ENCODE measurements at places on chromosomes 4 and X.

- no peak for DNase-seq
These were observed 1.9 kb downstream of the PHKA1 start for GRCh38 chrX:72712094-72712755.

DNA sequence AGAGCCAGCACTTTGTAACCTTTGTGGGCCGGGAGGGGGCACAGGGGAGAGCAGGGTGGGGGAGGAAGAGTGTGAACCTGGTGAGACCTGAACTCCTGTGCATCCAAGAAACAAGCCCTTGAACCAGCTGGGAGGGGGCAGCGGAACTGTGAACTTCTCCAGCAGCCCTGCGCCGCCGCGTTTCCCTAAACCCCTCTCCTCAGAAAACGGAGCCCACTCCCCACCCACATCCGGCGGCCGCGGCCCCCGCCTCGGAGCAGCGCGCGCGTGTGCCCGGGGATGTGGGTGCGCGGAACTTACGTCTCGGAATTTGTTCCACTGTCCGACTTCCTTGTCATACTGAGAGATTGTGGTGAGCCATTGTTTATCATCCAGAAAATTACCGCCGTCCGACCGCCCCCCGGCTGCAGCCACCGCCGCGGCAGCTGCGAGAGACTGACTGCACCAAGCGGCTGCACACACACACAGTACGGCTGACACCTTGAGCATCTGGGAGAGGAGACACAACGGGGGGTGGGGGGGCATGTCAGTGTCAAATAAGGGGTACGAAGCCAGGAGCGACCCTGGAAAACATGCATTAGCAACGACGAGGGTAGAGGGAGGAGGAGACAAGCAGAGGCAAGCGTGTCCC lies 494 bp downstream of the SPOCK3 start:
- DNase-seq: no peak

- no peak for DNase-seq
These were observed 148.6 kb downstream of the GC start for GRCh38 chr4:71635139-71635748.

DNA sequence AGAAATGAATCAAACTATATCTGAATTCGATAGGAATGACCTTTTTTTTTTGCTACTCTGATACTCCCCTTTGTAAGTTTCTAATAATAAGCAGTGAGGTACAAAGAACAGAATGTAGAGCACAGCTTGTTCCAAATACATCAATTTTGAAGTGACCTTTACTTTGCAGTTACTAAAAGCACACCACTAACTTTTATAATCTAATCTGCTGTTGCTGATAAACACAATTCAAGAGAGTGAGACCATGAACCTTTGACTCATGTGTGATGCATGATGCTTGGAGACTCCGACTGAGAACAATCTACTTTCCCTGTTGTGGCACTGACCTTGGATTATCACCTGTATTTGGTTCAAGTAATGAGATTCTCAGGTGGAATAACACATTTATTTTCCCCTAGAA lies 91.6 kb upstream of the GNPDA2 start:
- DNase-seq: no peak

DNA sequence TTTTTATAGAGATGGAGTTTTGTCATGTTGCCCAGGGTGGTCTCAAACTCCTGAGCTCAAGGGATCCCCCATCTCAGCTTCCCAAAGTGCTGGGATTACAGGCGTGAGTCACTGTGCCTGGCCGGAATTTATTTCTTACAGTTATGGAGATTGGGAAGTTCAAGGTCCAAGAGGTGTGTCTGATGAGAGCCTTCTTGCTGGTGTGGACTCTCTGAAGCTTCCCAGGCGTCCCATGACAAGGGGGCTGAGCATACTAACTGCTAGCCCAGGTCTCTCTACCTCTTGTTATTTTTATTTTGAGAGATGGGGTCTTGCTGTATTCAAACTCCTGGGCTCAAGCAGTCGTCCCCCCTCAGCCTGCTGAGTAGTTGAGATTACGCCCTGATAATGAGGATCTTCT lies 2.9 kb upstream of the NSD2 start:
- no peak for DNase-seq

GRCh38 chrX:139720136-139720535 lies 12.2 kb upstream of the MCF2 start:
- DNase-seq: no peak

GRCh38 chr4:113692809-113693411 lies 68.6 kb downstream of the CAMK2D start:
- no peak for DNase-seq

DNA sequence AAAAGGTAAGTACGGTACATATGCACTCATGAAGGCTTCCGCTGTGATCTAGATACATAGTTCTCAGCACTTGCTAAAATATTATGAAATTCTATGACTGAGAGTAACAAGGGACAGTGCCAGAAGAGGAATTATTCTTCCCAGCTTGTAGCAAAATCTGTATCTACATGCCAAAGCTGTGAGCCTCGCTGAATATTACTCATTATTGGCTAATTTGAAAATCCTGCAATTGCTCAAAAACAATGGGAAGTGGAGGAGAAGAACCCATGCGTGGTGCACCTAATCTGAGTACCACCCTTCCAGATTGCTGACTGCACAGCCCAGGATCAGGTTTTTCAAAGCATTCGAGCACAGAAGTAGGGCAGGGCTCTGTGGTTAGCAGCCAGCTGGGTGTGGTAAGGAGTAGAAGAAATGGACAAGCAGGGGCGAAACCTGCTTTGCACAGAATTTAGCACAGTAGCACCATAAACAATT lies 17.4 kb upstream of the PDCL2 start:
- no peak for DNase-seq

DNA sequence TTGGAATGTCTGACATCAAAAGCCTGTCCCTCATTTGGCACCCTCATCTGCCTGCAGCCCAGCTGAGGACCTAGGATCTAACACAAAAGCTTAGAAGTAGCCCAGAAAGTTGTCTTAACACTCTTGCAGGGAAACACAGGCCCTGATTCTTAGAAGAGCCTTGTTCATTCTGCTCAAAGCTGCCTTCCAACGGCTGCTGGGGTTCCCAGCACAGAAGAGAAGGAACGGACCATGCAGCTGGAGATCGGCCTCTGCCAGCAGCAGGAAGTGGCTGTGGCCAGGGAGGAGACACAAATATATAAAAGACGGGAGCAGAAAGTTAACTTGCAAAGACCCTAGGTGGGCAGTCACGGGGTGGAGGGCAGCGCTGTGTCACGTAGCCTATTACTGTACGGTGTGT lies 20.4 kb downstream of the PRPS2 start:
- DNase-seq: no peak

DNA sequence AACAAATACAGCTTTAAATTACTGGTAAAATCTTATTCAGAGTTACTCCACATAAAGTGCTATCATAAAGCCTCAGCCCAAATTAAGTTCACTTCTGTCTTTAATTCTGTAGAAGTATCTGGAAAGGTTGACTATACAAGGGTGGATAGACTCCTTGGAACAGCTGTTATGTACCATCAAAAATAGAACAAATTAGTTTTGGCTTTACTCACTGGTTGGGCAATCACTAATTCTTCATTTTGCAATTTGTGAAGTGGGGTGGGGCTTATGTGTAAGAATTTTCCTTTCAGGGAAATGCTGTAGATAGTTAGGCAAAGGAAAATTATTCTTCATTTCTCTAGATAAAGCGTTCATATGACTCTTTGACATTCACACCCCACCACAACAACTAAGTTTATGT lies 7.8 kb downstream of the DIAPH2 start:
- DNase-seq: no peak

- no peak for DNase-seq
These were observed 657 bp upstream of the ANKRD50 start for GRCh38 chr4:124713185-124713592.

DNA sequence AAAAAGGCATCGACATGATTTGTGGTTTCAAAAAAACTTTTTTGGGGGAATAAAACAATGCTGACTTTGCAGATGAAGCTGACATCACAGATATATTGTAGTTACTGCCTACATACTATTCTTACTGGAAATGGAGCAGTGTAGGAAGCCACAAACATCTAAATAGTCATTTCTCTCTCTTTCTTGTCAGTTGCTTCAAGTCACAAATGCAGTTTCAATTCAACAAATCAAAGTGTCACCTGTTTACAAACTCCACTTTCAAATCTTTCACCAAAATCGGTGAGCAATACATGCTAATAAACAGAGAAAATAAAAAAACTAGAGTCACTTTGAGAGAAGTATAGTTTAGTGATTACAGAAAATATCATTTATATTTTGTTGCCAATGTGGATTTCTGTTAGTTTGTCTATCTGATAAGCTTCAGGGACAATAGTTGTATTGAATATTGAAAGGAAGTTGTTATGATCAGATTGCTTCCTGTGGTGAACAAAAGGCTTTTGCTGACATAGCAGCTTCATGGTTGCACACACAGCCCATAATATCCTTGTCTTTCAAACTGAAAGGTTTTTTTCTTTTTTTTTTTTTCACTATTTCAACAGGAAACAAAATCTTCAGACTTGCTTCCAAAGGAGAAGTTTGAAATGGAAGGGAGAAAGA lies 49.7 kb upstream of the PTPN13 start:
- no peak for DNase-seq

DNA sequence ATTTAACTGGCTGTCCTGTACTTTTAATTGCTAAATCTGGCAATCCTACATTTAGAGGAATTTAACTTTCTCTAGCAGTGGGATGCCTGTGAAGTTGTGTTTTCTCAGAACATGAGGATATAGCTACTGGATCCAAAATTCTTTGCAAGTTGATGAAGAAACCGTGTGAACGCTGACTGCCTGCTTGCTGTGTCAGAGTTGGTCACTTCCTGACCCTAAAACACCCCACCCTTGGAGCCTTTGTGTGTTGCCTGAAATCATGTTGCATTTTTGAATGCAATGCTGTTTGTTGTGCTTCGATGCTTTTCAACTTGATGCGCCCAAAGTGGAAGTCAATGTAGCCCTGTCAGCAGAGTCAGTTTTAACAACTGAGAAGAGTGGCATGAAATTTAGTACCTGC lies 211.2 kb downstream of the ANK2 start:
- no peak for DNase-seq

GRCh38 chrX:91079342-91080114 lies 355.1 kb upstream of the PABPC5 start:
- no peak for DNase-seq

- DNase-seq: no peak
These were observed 97.8 kb upstream of the TENM3 start for GRCh38 chr4:182145334-182145905.
